T-helper 1 cell (primary cell): ENCODE measurements at places on chromosomes 2 and 18.

DNA sequence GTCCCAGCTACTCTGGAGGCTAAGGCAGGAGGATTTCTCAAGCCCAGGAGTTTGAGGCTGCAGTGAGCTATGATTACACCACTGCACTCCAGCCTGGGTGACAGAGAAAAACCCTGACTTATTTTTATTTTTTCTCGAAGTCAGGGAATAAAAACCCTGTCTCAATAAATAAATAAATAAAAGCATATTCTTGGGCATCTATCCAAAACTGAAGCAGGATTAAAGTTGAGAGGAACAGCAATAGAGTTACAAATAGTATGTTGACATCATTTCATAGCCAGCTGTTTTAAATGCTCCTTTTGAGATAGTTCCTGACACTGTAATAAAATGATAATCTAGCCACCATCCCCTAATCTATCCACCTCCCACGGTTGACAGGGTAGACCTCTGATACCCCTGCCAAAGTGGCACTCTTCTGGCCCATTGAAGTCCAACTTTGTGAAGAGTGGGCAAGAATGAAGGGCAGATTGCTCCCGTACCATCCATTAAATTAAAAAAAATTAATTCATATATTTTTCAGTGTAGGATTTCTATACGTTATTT, 42.3 kb upstream of the LPIN2 start:
- DNase-seq: no peak

- DNase-seq: no peak
Observed at GRCh38 chr2:221569425-221569845, 2.7 kb downstream of the EPHA4 start.

GRCh38 chr2:238235856-238236255, 4.0 kb downstream of the HES6 start:
- DNase-seq: no peak

GRCh38 chr2:199659207-199659606, 191.8 kb downstream of the FTCDNL1 start:
- DNase-seq: no peak

DNA sequence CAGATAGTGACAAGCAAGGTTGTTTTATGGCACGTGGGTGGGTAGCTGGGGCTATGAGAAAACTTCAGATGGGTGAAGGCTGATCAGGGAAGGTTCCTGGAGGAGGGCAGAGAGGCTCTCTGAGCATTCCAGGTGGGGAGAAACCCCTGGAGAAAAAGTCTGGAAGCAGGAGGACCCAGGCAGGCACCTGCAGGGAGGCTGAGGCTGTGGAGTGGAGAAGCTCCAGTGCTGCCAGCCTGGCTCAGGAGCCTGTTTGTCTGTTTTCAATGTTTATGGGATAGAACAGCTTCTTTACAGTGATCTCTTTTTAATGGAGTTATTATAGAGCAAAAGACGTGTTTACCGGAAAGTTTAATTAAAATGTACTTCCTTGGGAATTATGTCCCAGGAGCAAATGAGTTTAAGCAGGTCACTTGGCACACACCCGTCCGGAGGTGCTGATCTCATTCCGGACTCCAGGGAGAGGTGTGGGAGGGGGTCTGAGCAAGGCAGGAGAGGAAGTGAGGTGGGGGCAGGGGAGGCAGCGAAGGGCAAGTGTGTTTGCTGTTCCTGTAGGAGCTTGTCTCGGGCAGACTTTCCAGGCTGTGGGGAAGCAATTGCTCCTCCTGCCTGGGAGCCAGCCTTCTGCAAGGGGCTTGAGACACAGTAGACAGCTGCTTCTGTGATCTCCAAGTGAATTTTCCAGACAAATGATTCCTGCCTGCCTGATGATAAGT, 239.5 kb downstream of the MYCN start:
- no peak for DNase-seq

DNA sequence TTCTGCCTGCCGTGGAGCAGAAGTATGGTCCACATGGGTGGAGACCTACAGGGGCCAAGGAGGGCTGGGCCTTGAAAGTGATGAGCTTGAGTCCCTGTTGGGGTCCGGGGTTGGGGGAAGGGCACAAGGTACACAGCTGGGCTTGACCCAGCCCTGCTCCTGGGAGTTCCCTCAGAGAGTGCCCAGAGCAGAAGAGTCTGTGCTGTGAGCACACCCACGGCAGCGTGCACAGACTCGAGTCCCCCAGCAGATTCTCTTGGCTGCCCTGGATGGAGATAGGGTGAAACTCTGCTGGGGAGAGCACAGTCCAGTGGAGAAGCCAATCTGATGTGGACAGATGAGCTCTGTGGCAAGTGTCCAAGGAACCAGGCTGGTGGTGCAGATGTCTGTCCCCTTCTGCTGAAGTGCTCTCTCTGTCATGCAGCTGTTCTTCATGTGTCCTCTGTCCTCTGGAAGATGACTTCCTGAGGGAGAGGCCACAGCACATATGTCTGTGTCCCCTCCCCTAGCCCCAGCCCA, 27.5 kb downstream of the INPP4A start:
- no peak for DNase-seq
